ENCODE measurements at places on chromosomes 13 and 19.

DNA sequence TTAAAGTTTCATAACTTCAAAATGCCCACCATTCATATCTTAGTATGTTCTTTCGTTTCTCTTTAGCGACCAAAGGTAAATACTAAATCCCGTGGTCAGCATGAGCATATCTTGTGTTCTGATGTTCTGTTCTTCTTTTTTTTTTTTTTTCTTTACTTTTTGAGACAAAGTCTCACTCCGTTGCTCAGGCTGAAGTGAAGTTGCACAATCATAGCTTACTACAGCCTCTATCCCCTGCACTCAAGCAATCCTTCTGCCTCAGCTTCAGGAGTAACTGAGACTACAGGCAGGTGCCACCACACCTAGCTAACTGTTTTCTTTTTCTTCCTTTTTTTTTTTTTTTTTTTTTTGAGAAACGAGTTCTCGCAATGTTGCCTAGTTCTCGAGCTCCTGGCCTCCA, 60.9 kb upstream of the ATP12A start:
- DNase-seq = no peak

GRCh38 chr13:77338329-77338728, 11.4 kb upstream of the MYCBP2 start:
- DNase-seq = no peak

DNA sequence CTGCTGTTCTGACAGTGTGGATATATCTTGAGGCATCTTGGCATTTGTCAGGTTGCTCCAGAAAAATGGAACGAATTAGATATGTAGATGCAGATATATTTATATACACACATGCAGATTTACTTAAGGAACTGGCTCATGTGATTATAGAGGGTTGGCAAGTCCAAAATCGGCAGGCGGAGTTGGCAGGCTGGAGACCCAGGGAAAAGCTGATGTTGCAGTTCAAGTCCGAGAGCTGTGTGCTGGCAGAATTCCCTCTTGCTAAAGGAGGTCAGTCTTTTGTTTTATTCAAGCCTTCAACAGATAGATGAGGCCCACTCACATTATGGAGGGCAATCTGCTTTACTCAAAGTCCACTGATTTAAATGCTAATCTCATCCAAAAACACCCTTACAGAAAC, 24.4 kb upstream of the CSNK1A1L start:
- DNase-seq = no peak

DNA sequence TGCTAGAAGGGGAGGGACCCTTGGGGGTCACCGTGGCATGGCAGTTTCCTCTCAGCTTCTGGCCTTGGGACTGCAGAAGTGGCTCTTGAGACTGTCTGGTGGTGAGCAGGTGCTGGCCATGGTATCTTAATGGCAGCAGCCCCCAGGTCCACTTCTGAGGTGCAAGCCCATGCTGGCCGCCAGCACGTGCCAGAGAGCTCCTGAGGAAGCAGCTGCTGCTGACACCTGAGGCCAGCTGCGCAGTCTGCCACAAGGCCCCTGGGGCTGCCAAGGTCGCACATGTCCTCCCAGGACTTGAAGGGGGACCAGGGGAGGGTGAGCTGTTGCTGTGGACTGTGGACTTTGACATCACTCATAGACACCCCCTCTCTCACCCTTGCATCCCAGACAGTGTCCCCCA, 48.0 kb downstream of the NFIX start:
- no peak for DNase-seq

GRCh38 chr13:86038490-86038889, 239.3 kb upstream of the SLITRK6 start:
- DNase-seq = no peak

DNA sequence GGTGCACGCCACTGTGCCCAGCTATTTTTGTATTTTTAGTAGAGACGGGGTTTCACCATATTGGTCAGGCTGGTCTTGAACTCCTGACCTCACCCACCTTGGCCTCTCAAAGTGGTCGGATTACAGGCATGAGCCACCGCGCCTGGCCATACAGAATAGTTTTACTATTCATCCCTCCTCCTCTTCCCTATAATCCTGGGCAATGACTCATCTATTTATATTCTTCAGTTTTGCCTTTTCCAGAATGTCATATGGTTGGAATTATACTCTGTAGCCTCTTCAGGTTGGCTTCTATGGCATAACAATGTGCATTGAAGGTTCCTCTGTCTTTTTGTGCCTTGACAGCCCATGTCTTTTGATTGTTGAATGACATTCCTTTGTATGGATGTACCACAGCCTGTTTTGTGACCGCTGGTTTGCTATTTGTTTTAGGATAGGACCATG, 22.2 kb upstream of the LRP3 start:
- DNase-seq = no peak

GRCh38 chr19:39411832-39412099, 703 bp upstream of the PLEKHG2 start:
- DNase-seq = peak; percentile 92

DNA sequence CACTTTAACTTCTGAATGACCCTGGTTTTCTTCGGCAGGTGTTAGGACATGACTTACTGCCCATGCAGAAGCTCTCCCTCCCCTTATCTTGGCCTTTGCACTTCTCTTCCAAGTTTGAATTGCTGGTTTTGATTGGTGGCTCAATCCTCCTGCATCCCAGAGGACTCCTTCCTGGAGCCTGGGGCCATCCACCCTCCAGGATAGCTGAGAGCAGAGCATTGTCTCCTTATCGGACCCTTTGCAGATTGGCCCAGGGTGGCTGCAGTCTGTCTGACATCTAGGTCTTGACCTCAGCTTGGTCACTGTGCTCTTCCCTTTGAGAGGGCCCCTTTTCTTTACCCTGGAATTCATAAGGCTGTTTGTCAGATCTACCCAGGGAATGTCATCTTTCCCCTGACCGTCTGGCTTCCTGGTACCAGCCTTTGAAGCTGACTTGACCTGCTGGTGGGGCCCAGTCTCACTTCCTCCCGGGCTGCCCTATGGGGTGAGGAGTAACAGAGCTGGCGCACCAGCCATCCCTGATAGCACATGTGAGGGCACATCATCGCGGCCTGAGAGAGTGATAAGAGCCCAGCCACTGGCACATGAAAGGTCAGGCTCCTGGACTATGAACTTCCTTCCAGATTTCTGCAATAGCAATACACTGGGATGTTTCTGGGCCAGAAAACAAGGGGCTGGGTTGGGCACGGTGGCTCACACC, 172.9 kb upstream of the UBL3 start:
- DNase-seq = no peak

- DNase-seq = no peak
Measured at GRCh38 chr13:30746791-30747190, 11.4 kb downstream of the ALOX5AP start.

DNA sequence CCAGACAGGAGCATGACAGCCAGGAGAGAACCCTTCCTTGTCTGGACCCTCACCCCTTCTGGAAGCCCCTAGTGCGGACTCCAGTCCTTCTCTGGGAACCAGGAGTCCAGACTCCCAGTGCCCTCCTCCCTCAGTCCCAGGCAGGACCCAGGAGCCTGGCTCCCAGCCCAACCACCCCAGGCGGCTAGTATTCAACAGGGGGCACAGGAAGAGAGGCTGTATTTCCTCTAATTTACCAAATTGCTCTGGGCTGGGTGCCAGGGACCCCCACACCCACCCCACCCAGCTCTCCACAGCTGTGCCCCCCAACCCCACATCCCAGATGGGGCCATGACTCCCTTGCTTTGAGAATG, 3.3 kb downstream of the GRIN2D start:
- no peak for DNase-seq
